ENCODE measurements at places on chromosomes 13 and 19. TPM values are rescaled to one million over a fixed set of nuclear protein-coding genes. Genes with fewer than 3 reads are reported as not detected.

Gene NOTCH3
- total RNA-seq: 42.6 TPM

Gene C13orf46
- 0.12 TPM for total RNA-seq

Gene FGF21
- not detected for total RNA-seq

Gene TEAD2
- 31.6 TPM for total RNA-seq

Gene LILRB2
- not detected for total RNA-seq

Gene PLIN4
- 0.59 TPM for total RNA-seq

Data from smooth muscle cell of the coronary artery (primary cell).